ENCODE measurements at places on chromosomes 2 and 18. TPM values are rescaled to one million over a fixed set of nuclear protein-coding genes. Genes with fewer than 3 reads are reported as not detected.

ARHGAP28 gene
- total RNA-seq: 5.3 TPM

ANKRD36B gene
- 7.6 TPM for total RNA-seq

LAMA1 gene
- 16.0 TPM for total RNA-seq

VAMP5 gene
- total RNA-seq: 63.6 TPM

PLEK gene
- not detected for total RNA-seq

BMP10 gene
- not detected for total RNA-seq

SRD5A2 gene
- total RNA-seq: not detected

UBE2E3 gene
- total RNA-seq: 95.0 TPM

ST6GAL2 gene
- total RNA-seq: 1.9 TPM

MXD1 gene
- total RNA-seq: 5.2 TPM

SLC40A1 gene
- 2.3 TPM for total RNA-seq

SULT6B1 gene
- not detected for total RNA-seq

BOK gene
- total RNA-seq: 23.3 TPM

SPIRE1 gene
- 14.9 TPM for total RNA-seq

SLC11A1 gene
- 0.13 TPM for total RNA-seq

UPP2 gene
- total RNA-seq: not detected

SERPINB4 gene
- total RNA-seq: 0.64 TPM

ASTL gene
- total RNA-seq: 0.24 TPM

TACR1 gene
- total RNA-seq: not detected

GAL3ST2 gene
- 0.64 TPM for total RNA-seq

MC5R gene
- total RNA-seq: not detected

STK25 gene
- total RNA-seq: 170 TPM

TET3 gene
- 4.8 TPM for total RNA-seq

CRYGA gene
- total RNA-seq: not detected

GPR35 gene
- not detected for total RNA-seq

SULT1C2 gene
- not detected for total RNA-seq

CD226 gene
- total RNA-seq: 1.4 TPM

NR4A2 gene
- total RNA-seq: 57.6 TPM

CYS1 gene
- total RNA-seq: 0.39 TPM

AKAIN1 gene
- total RNA-seq: not detected

UGT1A5 gene
- not detected for total RNA-seq

GPR75 gene
- total RNA-seq: 0.52 TPM

HOXD13 gene
- total RNA-seq: not detected

NAT8 gene
- total RNA-seq: not detected

DCDC2C gene
- not detected for total RNA-seq

DNER gene
- total RNA-seq: 4.8 TPM

GALR1 gene
- not detected for total RNA-seq

ATL2 gene
- total RNA-seq: 51.6 TPM

CD8B2 gene
- total RNA-seq: not detected

TRIM43 gene
- total RNA-seq: not detected

NCOA1 gene
- total RNA-seq: 18.9 TPM

POLR1A gene
- 17.3 TPM for total RNA-seq

TEKT4 gene
- total RNA-seq: not detected

NMUR1 gene
- total RNA-seq: not detected

TLX2 gene
- total RNA-seq: not detected

TRIB2 gene
- 48.5 TPM for total RNA-seq

MIB1 gene
- total RNA-seq: 25.4 TPM

Measured in epithelial cell of alveolus of lung (primary cell).